ENCODE measurements at places on chromosomes 2 and 18.

DNA sequence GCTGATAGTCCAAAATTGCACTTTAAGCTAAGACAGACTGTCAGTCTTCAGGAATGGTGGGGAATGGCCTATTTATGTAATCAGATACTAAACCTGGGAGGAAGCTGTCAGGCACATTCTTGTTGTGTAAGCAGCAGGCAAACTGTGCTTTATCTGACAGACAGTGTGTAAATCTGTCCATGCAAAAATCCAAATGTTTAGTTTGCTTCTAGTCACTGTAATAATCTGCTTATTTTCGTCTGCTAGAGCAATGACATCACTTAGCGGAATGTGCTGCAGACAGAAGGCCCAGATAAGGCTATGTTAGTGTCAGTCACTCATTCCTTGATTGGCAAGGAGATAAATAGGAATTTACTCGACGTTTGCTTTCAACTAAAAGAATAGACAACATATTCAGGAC is 263.5 kb downstream of the ZNF407 start:
- DNase-seq: no peak

- DNase-seq: no peak
Measured at GRCh38 chr2:127115471-127116199, 8.7 kb upstream of the BIN1 start.

DNA sequence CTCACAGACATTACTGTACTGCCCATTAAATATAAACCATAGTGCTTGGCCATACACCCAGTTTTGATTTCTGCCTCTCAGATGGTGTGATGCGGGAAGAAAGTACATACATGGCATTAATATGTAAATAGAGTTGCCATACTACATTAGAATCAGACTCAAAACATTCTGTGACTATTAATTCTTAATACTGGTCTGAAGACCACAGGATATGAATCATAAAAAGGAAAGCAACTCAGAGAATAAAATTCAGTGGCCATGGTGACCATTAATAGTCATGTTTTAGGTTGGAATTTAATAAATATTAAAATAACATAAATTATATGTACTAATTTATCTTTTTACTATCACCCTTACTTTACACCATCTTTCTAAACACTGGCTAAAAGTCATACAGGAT is 33.0 kb upstream of the WDR75 start:
- DNase-seq: no peak

DNA sequence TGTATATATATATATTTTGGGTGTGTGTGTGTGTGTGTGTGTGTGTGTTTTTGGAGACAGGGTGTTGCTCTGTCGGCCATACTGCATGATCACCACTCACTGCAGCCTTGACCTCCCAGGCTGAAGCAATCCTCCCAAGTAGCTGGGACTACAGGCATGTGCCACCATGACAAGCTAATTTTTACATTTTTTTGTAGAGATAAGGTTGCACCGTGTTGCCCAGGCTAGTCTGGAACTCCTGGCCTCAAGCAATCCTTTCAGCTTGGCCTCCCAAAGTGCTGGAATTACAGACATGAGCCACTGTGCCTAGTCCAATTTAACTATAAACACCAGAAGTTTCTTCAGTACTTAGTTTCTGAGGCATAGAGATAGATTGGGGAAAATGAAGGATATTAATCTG is 18.3 kb downstream of the LIMS1 start:
- no peak for DNase-seq

DNA sequence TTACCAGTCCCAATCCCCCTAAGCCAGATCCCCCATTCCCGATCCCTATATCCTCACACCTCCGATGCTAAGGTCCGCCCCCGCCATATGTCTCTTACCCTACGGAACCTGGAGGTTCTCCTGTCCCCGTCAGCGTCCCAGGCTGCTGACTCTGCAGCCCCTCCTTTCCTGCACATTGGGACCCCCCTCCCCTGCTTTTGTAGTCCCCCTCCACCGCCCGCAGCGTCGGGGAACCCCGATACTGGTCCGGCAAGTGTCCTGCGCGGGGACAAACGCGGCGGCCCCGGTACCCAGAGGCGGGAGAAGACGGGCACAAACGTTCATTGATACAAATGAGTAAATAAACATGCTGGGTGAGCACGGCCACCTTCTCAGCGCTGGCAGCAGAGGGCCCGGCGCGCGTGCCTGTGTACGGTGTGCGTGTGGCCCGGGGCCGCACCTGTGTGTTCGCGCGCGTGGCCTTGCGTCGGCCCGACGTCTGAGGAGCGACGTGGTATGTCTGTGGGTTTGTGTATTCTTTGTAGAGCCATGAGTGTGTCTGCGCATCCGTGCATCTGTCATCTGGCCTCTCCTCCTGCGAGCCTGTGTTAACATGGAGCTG is 2.0 kb upstream of the CYP26B1 start:
- no peak for DNase-seq

- no peak for DNase-seq
Measured at GRCh38 chr2:206832873-206833272, 67.5 kb downstream of the FASTKD2 start.

GRCh38 chr18:48576457-48576771 is 37.6 kb downstream of the CTIF start:
- DNase-seq: no peak

GRCh38 chr2:181527058-181527457 is 69.9 kb downstream of the ITGA4 start:
- no peak for DNase-seq

DNA sequence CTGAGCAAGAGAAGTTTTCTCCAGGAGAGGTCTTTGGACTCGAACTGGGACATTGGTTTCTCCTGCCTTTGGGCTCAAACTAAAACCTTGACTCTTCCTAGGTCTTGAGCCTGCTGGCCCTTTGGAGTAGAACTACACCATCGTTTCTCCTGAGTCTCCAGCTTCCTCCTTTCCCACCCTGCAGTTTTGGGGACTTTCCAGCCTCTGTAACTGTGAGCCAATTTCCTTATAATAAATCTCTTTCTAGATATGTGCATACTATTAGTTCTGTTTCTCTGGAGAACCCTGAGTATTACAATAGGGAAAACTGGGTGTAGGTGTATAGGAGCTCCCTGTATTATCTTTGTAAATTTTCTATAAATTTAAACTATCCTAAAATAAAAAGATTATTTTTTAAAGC is 219.8 kb upstream of the AGAP1 start:
- DNase-seq: no peak

- no peak for DNase-seq
Measured at GRCh38 chr18:44671914-44672313, 8.8 kb upstream of the SETBP1 start.

DNA sequence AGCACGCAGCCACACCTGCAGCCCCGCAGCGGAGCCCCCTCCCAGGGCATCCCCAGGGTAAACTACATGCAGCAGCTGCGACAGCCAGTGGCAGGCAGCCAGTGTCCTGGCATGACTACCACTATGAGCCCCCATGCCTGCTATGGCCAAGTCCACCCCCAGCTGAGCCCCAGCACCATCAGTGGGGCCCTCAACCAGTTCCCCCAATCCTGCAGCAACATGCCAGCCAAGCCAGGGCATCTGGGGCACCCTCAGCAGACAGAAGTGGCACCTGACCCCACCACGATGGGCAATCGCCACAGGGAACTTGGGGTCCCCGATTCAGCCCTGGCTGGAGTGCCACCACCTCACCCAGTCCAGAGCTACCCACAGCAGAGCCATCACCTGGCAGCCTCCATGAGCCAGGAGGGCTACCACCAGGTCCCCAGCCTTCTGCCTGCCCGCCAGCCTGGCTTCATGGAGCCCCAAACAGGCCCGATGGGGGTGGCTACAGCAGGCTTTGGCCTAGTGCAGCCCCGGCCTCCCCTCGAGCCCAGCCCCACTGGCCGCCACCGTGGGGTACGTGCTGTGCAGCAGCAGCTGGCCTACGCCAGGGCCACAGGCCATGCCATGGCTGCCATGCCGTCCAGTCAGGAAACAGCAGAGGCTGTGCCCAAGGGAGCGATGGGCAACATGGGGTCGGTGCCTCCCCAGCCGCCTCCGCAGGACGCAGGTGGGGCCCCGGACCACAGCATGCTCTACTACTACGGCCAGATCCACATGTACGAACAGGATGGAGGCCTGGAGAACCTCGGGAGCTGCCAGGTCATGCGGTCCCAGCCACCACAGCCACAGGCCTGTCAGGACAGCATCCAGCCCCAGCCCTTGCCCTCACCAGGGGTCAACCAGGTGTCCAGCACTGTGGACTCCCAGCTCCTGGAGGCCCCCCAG is 254.1 kb downstream of the GLI2 start:
- no peak for DNase-seq

GRCh38 chr18:457140-457519 is 43.4 kb downstream of the COLEC12 start:
- DNase-seq: no peak

- no peak for DNase-seq
Measured at GRCh38 chr2:100063459-100063953, 78.9 kb downstream of the AFF3 start.
